ENCODE measurements at places on chromosomes 1 and 21.

DNA sequence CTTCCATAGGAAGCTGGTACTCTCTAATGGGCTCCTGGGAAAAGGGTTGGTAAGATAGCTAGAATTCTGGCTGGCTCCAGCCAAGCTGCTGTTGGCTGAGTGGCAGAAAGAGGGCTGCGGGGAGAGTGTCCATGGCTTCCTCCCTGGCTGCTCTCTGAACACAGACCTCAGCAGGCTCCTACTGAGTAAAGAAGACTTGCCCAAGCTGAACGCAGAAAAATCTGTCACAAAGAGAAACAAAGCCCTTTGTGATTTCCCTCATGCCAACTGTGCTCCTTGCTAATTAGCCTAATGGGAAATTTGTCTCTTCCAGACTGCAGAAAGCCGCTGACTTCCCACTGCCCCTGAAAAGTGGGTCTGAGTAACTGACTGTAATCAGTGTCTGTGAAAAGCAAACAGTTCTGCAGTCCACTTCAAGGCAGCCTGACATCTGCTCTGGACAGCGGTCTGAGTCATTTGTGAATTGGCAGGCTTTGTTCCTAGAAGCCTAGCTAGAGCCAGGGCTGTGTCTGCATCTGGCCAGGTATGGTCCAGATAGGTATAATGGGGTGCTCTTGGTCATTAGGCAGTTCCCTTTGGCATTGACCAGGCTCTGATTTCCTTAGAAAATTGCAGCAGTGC, 282.8 kb downstream of the ZNF648 start:
- DNase-seq: no peak

DNA sequence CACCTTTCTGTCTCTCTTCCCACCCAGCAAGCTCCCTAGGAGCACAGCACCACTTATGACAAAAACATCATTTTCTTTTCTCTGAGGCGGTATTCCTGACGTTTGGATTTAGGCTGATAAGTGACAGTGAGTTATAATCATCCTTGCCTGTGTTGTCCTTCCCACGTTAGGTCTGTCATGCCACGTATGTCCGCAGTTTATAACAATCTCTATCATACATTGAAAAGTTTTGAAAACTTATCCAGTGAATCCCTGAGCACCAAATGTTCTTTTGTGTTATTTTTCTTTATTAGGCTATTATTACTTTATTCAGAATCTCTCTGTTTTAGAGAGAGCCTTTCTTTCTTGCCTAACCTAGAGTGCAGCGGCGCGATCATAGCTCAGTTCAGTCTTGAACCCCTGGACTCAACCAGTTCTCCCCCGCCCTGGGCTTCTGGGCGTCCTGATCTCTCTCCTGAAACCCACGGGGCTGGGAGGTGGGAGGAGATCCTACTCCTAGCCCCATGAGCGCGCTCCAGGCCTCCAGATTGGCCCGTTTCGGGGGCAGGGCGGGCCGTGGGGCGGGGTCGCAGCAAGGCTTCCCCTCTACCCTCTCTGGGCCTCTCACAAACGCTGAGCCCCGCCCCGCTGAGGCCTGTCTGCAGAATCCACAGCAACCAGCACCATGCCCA, at the start of gene GSTM2:
Gene GSTM2, plus strand, starts transcription at position 606 of the 671 bp plus-strand sequence. Its CDS starts 59 bp downstream, at position 665.
- DNase-seq: no peak

GRCh38 chr1:54355931-54356679, 50.1 kb downstream of the SSBP3 start:
- DNase-seq: no peak

GRCh38 chr1:167447521-167448136, 70.7 kb downstream of the CD247 start:
- DNase-seq: peak; percentile 46

DNA sequence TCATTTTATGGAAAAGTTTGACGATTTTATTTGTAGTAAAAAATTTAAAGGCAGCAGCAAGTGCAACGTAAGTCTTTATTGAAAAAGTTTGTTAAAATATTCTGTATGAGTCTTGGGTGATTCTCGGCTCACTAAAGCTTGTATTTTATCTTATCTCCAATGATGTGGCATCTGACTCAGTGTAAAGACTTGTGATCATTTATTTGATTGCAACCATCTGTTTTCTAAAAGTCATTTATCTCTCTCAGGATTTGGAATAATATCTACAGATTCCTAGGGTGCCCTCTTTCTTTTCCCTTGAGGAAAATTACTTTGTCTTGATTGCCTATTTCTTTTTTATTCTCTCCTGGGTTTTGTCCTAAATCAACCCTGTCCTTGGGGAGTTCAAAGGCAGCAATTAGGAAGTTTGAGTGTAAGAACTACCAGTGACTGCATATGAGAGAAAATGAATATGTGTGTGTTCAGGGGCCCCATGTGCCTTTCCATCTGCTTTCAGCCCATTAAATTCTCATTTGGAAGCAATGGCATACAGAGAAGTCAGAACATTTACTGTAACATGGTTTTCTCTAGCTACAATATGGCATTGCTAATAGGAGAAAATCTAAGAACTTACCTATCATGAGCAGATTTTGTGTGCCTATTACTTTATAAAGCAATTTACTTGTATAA, 575.0 kb upstream of the CHRM3 start:
- DNase-seq: no peak

DNA sequence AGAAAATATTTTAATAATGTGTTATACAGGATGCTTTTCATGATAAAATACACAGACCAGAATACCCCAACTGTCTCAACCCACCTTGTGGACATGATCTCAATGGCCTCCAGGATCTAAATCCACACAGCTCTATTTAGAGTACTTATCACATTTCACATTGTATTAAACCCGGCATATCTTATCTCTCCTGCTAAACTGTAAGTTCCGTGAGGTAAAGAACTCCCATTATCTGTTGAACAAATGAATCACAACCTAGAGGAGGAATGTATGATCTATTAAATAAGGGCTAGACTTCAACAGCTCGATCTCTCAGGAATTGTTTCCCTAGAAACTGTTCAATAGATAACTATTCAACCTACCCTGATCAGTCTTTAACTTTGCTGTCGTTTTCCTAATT, 6.9 kb downstream of the ETV3 start:
- no peak for DNase-seq

DNA sequence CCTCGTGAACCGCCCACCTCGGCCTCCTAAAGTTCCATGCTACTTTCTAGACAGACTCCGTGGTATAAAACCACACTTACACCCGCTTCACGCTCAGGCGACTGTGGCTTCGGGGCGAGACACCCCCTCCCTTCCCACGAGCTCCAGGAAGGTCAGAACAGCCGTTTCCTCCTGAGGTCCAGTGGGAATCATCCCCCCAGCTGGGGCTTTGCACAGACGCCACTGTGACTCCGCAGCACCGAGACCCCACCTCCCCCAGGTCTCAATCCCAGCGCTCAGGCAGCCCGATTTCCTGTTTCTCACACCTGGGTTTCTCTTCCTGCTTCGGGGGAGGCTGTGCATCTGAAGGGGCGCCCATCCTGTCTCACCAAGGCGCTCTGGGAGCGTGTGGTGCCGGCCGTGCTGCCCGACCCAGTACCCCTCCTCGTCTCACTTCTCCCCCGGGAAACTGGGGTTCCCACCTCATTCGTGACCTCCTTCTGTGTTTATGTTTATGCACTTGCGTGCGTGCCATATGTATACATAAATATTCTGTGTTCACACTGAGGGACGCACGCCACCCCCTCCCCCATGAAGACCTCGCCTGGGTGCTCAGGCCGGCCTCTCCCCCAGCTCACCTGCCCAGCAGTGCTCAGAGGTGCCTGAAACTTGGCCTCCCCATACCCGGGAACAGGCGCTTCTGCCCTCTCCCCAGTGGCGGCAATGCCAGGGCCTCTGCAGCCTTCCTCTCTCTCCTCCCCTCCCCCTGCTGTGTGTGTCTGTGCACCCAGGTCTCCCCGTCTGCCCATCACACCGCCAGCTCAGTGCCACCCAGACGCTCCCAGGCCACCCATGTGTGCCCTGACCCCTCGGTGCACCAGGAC, 14.6 kb downstream of the SLC35E2B start:
- no peak for DNase-seq

GRCh38 chr1:182616130-182617013, 12.2 kb upstream of the RGS16 start:
- no peak for DNase-seq

DNA sequence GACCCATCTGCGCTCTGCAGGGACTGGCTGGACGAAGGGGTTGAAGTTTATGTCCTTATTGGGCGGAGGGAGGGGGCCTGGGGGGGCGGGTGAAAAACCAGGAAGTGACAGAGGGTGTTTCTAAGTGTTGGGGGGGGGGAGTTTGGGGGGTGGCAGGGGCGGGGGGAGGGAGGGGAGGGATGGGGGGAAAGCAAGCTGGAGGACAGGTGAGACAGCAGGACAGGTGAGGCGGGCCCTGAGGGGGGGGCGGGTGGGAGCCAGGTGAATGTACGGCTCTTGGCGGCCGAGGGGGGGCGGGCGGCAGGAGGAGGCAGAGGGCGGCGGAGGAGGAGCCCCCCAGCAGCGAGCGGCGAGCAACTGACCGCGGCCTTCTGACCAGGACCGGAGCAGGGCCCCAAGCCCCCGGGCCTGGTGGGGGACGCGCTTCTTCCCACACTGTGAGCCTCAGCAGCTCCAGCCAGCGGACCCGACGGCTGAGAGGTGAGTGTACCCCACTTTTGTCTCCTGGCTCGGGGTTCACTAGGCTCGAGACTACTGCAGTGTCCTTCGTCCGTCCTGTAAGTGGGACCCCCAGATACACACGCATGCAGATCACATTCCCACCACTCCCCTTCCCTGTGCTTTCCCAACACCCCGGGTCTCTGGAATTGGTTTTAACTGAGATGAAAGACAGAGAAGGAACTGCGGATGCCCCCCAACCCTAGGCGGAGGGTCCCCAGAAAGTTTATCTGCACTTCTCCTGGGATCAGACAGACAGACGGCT, at the start of gene ZBTB7B:
Gene ZBTB7B, plus strand, starts transcription at position 339 of the 763 bp plus-strand sequence. CDS start 11,859 bp downstream, outside the sequence.
- no peak for DNase-seq

DNA sequence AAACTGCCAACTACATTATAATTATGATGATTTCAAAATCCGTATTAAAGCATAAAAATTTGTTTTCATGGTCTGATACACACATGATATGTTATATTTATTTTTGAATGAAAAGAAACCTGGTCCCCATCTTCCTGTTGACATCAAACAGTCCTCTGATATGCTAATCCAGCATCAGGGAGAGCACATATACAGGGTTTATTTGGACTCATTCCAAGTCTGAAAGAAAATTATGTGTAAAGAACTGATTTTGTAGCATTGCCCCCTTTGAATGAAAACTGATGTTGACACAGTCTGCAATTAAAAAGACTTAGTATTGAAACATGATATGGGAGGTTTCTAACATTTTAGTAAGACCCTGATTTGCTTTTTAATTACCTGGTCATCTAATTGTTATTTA, 119.4 kb downstream of the NEK7 start:
- no peak for DNase-seq

- no peak for DNase-seq
These were observed 41.4 kb upstream of the RCC2 start for GRCh38 chr1:17480846-17481245.

DNA sequence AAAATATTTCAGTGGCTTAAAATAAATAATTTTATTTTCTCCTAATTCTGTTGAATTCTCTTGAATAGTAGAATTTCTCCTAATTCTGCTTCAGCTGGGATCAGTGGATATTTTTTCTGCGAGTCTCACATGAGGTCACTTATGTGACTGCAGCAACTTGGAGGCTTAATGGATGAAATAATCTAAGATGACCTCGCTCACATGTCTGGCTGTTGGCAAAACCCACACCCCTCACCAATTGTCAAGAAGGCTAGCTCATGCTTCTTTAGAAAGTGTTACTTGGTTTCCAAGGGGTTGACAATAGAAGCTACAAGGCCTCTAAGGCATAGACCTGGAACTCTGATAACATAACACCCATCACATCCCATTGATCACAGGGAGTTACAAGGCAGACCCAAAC, 156.9 kb upstream of the DPYD start:
- DNase-seq: no peak

GRCh38 chr1:160131803-160132565, 16.4 kb downstream of the ATP1A2 start:
- no peak for DNase-seq

- no peak for DNase-seq
These were observed 7.1 kb downstream of the GIPC2 start for GRCh38 chr1:78052685-78053405.

DNA sequence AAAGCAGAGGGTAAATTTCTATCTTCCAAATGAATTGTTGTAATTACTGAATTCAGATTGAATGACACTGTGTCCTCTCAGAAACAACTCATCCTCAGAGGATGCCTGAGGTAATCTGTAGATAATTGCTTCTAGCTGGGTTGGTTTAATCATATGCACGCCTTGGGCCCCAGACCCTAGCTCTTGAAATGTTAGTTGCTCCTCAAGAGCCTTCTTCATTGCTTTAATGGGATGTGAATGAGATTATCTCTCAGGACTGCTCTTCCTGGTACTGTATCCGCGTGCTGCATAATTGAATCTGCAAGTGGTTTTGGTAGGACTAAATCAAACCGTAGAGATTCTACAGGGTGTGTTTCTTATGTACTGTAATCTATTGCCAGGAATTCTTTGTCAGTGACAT, 569.3 kb upstream of the NEGR1 start:
- no peak for DNase-seq

DNA sequence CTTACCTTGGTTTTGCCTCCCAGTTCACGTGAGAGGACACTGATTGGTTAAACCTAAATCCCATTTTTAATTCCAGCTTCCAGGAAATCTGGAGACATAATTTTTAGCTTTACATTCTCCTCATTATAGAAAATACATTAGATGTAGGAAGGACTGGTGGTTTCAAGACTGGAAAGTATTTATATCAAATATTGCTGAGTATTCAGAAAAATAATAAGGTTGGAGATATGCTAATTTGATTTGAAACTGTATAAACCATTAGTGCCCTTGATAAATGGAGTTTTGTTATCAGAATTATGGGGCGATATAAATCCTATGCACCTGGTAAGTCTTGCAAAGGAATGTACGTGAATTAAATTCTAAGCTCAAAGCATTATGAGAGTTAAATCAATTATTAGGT, 218.0 kb upstream of the ADGRL4 start:
- no peak for DNase-seq

DNA sequence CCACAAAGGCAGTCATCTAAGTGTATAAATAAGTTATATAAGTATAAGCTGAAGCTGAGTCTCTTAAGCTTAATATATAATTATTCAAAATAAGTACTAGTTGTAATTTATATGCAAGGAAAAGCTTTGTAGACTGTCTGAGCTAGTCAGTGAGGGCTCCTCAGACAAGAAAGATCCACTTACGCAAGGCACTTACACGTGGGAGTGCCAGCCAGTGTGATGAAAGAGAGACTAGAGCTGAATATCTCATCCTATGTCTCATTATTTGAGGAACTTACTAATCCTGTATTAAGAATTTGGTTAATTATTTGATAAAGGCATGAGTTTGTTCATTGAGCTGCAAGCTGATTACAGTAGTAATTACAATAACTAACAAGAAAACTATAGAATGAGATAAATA, 146.9 kb downstream of the PDE4B start:
- DNase-seq: no peak

GRCh38 chr1:91121366-91121765, 99.5 kb upstream of the ZNF644 start:
- no peak for DNase-seq

- DNase-seq: peak; percentile 45
These were observed 4.4 kb upstream of the PIK3C2B start for GRCh38 chr1:204498981-204499380.

GRCh38 chr1:184633785-184634184, 120.9 kb downstream of the EDEM3 start:
- DNase-seq: no peak

Data from GF-D8 (cell line).